A549 treated with AZD2906 at 1 μM for 4 hours (cell line): ENCODE measurements at places on chromosomes 3 and 15. TPM values are rescaled to one million over a fixed set of nuclear protein-coding genes. Genes with fewer than 3 reads are reported as not detected.

OR4F15 gene
- not detected in 5 replicates for total RNA-seq

C3orf20 gene
- total RNA-seq = 0.02 to 0.07 TPM (median 0.05 TPM) in 3 of 5 replicates, not detected in the others

BBX gene
- 11.5 to 22.3 TPM (median 15.9 TPM) in 5 replicates for total RNA-seq

CPEB1 gene
- total RNA-seq = 2.6 to 3.4 TPM (median 3.2 TPM) in 5 replicates

ANKUB1 gene
- not detected in 5 replicates for total RNA-seq
